Right renal cortex interstitium (tissue), 3 donors: ENCODE measurements at places on chromosomes 4 and X. TPM values are rescaled to one million over a fixed set of nuclear protein-coding genes. Genes with fewer than 3 reads are reported as not detected.

GRCh38 chr4:88144866-88145300 lies 13.6 kb downstream of the ABCG2 start:
- no peak for DNase-seq

SPOCK3 gene
- polyA plus RNA-seq = 15.0 TPM

DNA sequence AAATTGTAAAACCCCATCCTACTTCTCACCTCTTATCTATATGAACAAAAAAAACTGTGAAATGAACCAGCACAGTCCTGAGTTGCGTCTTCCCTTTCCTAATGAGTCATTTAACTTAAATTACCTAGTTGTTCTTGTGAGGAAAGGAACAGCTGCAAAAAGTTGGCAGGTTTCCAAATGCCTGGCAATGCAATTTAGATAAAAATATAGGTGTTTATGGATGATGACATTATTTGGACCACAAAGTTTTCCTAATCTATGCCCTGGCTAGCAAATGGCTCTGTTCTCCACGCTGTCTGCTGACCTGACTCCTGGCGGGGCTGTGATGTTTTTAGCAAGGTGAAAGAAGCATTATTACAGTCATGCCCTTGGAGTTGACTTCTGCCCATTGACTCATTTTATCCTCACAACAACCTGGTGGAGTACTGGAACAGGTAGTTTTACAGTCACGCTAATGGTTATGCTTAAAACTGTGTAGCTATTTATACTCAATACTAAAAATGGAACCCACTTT lies 29.8 kb upstream of the RELL1 start:
- no peak for DNase-seq

GRCh38 chr4:3112609-3113469 lies 38.4 kb downstream of the HTT start:
- no peak for DNase-seq

DNA sequence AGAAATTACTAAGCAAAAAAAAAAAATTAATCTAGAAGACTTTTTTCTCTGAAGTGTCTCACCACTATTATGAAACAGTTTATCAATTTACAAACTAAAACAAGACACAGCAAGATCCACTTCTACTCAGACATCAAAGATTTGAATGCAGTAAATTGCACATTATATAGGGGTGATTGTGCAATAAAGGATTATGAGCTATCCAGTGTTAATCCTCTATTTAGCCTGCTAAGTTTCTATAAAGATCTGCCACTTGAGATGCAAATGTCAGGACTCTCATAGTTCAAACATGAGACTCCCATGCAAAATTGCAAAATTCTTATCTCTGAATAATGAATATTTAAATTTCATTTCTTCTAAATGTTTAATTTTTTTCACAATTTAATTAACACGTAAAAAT lies 2.2 kb downstream of the TECRL start:
- DNase-seq = no peak

DNA sequence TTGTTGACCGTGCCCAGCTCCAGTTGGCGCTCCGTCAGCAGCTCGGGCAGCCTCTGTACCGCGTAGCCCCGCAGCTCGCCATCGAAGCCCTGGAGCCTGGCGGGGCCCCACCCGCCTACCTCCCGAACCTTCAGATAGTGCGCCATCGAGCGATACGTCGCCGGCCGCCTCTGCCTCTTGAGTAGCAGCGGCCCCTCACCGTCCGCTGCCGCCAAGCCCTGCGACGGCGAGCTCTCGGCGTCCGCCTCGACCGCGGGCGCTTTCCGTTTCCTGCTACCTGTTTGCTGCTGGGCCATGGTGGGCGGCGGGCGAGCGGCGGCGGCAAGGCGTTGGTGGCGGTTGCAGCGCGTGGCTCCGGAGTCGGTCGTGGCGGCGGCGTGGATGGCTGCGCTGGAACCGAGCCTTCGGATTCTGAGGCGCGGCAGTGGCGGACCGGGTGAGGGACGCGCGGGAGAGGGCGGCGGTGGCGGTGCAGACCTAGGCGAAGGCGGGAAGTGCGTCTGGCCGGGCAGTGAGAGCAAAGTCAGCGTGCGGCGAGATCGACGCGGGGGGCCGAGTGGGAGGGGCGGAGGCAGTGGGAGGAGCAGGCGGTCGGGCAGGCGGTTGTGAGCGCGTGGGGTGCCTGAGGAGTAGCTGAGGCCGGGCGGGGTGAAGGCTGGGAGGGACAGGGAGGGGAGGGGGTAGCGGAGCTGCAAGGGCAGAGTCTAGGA lies at the start of gene DCAF12L1:
Gene DCAF12L1 (minus strand): TSS at position 502 of the 710 bp plus-strand sequence. CDS start 206 bp downstream, at position 296.
- DNase-seq = no peak

- no peak for DNase-seq
Observed at GRCh38 chr4:127844601-127845116, 36.0 kb upstream of the PLK4 start.

DNA sequence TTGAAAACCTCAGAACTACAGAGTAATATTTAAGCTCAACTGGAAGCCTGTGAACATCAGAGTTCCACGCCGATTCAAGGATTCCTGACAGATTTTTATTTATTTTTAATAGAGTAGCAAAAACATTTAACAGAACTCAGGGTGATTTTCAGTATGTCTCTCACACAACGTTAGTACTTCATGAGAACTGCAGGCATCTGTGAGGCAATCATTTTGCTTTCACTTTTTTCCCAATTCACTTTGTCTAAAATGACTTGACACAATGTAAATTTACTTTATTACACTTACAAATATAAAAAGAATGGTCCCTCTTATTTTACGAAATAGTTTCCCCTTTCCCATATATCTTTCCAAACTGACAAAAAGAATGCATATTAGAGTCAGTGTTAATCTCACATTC lies 869.5 kb upstream of the EPHA5 start:
- DNase-seq = no peak

DNA sequence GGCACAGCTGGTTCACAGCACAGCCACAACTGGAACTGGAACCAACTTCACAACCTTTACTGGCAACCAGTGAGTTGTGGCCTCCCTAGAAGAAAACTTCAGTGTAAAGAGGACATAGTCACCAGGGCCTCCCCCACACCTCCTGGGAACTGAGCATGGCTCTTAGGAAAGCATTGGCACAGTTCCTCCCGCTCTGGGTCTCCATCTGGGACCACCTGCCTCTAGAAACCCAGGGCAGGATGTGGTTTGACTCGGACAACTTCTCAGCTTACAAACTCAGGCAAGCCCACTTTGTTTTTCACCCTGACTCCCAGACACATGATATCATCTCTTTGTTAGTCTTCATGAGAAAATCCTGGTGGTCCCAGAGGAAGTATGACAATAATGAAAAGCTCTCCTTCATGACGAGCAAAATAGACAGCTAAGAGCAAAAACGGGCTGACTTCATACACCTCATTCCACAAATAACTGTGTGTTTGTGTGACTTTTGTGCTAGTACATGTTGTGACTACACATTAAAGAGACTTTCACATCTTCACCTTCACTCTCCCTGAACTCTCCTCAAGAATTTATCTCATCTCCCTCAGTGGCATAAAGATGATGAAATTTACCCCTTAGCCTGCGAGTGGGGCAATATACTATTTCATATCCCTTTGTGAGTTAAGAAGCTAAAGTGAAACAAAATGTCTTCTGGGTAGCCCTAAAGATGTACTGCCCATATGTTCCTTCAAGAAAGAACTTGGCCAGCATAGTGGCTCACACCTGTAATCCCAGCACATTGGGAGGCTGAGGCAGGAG lies 75.4 kb downstream of the SH3KBP1 start:
- no peak for DNase-seq

DNA sequence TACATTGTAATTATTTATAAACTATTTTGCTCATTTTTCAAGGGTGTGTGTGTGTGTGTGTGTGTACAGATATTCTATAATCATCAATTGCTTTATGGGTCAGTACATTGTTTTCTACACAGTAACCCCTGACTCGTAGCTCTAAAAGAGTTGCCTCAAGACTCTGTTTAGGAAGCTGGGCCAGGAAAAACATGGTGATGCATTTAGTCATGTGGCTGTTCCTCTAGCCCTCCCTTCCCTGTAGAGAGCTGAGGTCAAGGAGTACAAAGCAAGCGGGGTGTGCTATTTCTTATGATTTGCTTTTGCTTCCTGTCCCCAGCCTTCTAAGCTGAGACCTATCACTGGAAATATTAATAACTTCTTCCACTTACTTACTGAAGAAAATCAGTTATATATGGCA lies 34.8 kb upstream of the SPANXD start:
- no peak for DNase-seq

DNA sequence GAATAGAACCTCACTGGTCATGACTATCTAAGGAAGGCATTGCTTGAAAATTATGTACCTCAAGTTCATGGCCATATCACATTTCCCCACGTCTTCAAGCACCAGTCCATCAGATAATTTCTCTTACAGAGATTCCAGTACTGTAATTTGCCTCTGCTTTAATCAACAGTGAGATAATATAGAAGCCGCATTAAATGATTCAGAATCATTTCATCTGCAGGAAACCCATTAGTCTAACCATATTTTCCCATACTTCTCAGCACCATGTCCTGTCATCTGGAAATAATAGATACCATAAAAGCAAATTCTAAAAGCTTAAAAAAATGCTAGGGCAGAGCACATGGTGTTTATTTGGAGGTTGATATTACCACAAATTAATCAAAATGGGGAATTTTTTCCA lies 310.3 kb upstream of the SLIT2 start:
- DNase-seq = no peak

ADH1B gene
- polyA plus RNA-seq = 27.2 TPM

- DNase-seq = no peak
Observed at GRCh38 chrX:1587161-1587560, 4.2 kb upstream of the AKAP17A start.

DNA sequence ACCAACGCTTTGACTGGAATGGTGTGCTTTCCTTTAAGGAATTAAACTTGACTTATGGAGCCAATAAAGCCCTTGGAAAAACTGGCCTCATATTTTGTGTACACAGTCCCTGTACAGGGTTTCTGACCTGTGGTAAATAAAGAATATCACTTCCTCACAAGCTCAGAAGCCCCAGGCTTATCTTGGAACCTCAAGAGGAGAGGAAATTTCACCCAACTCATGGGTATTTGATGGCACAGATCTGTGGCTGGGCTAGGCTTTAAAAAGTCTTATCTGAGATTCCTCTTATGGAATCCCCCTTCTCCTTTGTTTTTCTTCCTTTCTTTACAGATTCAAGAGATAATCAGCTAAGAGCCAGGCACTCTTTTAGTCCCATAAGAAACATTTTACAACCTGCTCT lies 89.3 kb upstream of the USP38 start:
- DNase-seq = no peak

GRCh38 chr4:161585011-161585410 lies 578.8 kb downstream of the FSTL5 start:
- DNase-seq = no peak

DNA sequence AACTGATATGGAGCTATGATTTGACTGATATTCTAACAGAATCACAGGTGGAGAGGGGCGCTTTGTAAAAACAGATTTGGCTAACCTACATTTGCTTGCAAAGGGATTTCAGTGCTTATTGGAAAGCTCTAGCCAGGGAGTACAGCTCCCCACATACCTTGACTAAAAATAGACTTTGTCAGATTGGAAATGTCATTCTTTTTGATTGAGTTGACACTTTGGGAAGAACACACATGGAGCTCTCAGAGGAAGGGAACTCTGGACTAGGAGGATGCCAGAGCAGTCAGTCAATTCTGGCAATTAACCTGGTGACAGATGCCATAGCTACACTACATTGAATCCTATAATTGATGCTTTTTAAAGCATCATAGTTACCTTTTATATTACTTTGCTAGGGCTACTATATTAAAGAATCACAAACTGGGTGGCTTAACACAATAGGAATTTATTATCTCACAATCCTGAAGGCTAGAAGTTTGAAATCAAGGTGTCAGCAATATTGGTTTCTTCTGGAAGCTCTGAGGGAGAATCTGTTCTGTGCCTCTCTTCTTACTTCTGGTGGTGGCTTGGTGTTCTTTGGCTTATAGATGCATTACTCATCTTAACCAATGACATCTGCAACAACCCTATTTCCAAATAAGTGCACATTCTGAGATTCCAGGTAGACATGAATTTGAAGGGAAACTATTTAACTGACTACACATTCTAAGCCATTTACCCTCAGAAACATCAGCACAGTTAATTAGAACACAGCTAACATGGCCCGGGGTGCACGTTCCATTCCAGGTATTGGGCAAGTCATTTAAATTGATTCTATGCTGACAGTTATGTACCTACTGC lies 8.4 kb upstream of the HERC3 start:
- DNase-seq = no peak

DNA sequence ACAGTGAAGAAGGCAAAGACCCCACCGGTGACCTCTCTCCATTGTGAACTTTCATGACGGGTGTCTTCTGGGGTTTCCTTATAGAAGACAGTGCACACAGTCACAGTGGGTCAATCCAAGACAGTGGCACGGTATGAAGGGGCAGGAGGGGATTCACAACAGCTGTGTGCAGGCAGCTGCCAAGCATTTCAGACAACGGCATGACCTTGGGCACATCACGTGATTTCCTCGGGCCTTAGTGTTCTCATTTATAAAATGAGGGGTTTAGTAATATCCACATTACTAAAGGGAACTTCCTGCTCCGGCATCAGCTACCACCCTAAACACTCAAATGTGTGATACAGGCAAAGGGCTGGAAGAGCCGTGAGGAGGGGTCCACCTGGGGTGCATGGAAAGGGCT lies 42.9 kb downstream of the RBM47 start:
- no peak for DNase-seq

- DNase-seq = no peak
Observed at GRCh38 chr4:116073051-116073450, 959.6 kb upstream of the NDST4 start.

- no peak for DNase-seq
Observed at GRCh38 chrX:19064175-19064574, 58.1 kb downstream of the ADGRG2 start.

LDOC1 gene
- 64.7 TPM for polyA plus RNA-seq

GRCh38 chr4:139959396-139959795 lies 194.6 kb downstream of the MAML3 start:
- DNase-seq = no peak

DNA sequence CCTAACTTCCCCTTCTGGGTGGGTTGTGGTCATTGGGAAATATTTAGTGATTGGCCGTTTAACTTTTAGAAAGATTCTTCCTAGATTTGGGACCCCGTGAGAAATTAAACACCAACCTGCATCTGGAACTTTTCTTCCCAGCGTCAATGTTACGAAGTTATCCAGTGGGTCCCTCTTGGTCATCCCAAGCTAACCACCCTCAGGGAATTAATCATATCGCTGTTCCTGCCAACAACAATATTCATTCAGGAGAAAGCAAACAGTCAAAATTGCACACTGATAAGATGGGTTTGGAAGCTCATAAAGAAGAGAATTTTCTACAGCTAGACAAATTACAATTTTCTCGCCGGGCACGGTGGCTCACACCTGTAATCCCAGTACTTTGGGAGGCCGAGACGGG lies 121.2 kb upstream of the STX18 start:
- DNase-seq = no peak
